Hematopoietic multipotent progenitor cell treated with erythropoietin and hydrocortisone succinate and interleukin-3 and kit ligand, for 15 days (in vitro differentiated cells): ENCODE measurements at places on chromosomes 13 and 19.

GRCh38 chr13:67343777-67344176 is 113.6 kb upstream of the PCDH9 start:
- no peak for DNase-seq

DNA sequence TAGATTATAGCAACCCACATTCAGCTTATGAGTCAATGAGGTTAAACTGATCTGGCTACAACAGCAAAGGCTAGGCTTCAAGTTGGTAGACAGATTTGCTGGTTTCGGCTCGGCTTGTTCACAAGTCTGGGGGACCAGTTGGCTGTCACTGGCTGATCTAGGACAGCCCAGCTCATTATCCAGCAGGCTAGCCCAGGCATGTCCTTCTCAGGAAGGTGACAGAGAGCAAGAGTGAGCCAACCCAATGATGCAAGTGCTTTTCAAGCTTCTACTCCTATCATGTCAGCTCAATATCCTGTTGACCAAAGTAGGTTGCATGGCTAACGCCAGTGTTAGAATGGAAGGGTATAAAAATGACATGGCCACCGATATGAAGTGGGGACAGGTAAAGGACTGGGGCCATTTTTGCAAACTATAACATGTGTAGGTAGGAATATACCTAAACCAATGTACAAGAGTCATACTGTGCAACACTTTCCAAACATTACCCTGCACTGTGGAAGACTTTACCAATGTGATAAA is 220.9 kb upstream of the SOX21 start:
- no peak for DNase-seq

GRCh38 chr19:1244693-1245451 is 3.3 kb downstream of the ATP5F1D start:
- DNase-seq: peak; percentile 90

- DNase-seq: no peak
Observed at GRCh38 chr19:19860756-19861390, 4.8 kb upstream of the ZNF253 start.

- DNase-seq: no peak
Observed at GRCh38 chr13:27822258-27822872, 30.1 kb downstream of the GSX1 start.

DNA sequence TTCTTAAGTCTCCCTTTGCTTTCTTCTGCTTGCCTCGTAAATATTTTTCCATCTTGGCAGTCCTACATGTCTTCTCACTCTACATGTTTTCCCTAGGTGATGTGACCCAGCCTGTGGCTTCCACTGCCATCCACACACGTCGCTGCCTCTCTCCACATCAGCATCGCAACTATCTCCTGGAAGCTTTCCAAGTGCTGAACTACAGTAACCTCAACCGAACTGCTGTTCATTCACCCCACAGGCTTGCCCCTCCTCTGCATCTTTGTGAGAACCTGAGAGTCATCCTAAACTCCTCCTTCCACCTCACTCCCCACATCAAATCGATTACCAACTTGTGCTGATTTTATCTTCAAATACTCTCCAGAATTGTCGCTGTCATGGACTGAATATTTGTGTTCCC is 41.2 kb upstream of the USPL1 start:
- peak; percentile 53 for DNase-seq

- DNase-seq: no peak
Observed at GRCh38 chr19:41276231-41276630, 12.1 kb downstream of the HNRNPUL1 start.
